ENCODE measurements at places on chromosomes 13 and 19.

DNA sequence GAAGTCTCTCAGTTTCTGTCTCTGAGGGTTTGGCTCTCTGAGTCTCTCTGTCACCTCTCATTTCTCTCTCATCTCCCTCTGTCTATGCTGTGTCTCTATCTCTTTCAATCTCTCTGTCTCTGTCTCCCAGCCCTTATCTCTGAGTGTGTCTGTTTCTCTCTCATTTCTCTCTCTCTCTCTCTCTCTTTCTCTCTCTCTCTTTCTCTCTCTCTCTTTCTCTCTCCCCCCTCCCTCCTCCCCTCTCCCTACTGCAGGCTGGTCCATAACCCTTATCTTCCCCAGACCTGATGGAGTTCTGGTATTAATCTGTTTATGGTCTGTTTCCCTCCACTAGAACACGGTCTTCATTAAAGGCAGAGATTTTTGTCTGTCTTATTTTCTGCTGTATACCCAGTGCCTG, 1.3 kb upstream of the PVR start:
- DNase-seq = no peak

DNA sequence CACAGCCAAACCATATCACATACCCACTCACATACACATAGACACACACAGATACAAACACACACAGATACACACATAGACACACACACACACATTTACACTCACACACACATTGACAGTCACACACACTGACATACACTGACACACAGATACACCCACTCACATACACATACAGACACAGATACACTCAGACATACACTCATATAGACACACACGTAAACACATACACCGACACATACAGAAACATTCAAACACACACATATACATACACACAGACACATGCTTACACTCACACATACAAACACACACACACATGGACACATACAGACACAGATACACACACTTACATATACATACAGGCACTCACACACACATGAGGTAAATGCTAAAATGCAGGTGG, 30.2 kb downstream of the GJA3 start:
- DNase-seq = no peak

DNA sequence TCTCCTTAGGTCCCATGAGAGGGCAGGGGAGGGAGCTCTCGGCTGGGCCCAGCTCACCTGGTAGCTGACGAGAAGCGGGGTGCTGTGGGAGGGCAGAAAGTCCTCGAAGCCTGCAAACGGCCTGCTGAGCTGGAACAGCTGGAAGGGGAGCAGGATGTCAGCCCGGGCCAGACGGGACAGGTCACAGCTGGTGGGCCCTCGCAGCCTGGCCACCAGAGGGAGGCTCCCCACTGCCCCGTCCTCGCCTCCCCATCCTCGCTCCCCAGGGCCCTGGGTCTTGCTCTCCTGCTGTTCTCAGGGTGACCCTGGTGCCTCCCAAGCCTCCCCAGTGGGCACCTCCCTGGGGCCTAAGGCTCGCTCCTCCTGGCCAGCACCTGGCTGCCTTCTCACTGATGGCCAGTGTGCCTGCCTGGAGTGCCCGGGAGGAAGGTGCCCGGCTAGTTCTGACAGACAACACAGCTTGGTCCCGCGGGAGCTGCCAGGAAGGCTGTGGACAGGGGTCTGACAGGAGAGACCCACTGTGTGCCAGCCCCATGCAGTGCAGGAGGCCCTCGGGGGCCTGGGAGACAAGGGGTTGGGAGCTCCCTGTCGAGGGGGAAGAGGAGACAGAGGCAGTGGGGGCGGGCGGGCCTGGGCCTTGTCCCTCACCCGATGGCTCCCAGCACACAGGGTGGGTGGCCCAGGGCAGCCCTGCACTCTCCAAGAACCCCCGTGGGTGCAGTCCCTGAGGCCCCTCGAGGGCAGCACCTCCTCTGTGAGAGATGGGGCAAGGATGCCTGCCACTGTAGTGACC, 20.3 kb downstream of the GPX4 start:
- DNase-seq = no peak

GRCh38 chr13:30805603-30806011, 70.3 kb downstream of the ALOX5AP start:
- DNase-seq = no peak

GRCh38 chr13:109130093-109130835, 500.9 kb downstream of the MYO16 start:
- DNase-seq = no peak

DNA sequence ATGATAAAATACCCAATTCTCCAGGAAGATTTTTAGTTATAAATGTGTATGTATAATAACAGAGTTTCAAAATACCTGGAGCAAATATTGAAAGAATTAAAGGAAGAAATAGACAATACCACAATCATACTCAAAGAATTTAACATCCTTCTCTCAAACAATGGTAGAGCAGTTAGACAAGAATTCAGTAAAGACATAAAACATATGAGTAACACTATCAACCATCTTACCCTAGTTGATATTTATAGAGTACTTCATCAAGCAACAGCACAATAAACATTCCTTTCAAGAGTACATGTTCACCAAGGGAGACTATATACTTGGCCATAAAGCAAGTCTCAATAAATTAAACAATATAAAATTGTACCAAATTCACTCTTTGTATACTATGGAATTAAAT, 108.4 kb downstream of the DLEU7 start:
- no peak for DNase-seq

DNA sequence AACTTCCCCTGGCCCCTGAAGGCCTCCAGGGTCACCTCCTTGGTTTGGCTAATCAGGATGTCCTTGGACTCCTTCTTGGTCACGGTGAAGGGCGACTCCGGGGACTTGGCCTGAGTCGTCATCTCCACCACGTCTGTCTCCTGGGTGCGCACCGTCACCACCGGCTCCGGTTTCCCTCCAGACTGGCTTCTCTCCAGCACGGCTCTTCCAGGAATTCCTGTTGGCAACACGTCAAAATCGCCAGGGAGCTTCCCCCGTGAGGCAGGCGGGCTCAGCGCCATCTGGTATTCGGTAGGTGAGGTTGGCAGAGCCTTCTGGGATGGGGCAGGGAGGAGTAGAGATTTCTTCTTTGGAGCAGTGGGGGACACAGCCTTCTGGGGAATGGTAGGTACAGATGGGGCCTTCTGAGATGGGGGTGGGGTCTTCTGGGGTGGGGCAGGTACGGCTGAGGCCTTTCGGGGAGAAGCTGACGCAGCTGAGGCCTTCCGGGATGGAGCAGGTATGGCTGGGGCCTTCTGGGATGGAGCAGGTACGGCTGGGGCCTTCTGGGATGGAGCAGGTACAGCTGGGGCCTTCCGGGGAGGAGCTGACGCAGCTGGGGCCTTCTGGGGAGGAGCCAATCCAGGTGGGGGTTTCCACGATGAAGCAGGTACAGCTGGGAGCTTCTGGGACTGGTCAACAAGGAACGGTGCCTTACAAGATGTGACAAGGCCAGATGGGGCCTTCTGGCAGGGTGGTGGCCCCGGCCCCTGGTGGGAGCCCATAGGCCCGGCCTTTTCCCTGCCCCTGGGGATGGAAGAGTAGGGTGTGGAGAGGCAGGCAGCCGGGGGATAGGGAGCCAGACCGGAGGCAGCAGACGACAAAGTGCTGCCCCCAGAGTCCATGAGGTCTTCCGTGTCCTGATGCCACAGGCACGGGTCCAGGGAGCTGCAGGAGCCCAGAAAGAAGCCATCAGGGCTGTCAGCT, 3.8 kb downstream of the GARIN5B start:
- no peak for DNase-seq

DNA sequence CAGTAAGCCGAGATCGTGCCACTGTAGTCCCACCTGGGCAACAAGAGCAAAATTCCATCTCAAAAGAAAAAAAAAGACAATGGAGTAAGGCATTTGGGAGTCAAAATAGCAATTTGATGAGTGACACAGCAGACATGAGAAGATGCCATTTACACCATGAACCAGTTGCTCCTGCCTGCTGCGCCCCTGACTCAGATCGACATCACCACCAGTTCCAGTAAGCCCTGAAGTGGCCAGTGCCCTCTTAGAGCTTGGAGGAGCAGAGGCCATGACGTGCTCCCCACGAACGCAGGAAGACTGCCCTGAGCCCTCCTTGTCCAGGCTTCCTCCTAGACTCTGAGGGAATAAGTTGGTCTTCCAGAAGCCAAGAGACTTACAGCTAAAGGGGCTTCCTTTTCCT, 339.2 kb downstream of the MYO16 start:
- DNase-seq = no peak

GRCh38 chr19:45790942-45791341, 1.7 kb downstream of the DMWD start:
- DNase-seq = peak; percentile 62

- no peak for DNase-seq
Measured at GRCh38 chr19:10554760-10555609, 10.8 kb downstream of the KRI1 start.

GRCh38 chr19:4606921-4607678, 32.2 kb upstream of the TNFAIP8L1 start:
- DNase-seq = no peak

- DNase-seq = no peak
Measured at GRCh38 chr13:37715606-37716015, 117.0 kb upstream of the POSTN start.

GRCh38 chr19:13669780-13670355, 94.5 kb upstream of the MRI1 start:
- no peak for DNase-seq

DNA sequence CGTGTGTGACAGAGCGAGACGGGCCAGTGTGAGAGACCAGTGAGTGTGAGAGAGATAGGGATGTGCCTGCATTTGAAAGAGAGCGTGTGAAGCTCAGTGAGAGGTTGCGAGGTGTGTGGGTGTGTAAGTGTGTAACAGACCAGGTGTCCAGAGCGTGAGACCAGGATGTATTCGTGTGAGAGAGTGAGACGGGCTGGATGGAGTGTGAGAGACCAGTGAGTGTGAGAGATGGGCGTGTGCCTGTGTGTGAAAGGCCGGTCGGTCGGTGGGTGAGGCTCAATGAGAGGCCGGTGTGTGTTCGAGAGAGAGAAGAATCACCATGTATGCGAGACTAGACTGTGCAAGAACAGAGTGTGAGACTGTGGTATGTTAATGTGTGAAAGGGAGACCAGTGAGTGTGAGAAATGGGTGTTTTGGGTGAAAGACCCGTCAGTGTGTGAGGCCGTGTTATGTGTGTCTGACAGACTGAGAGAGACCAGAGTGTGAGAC, 679 bp downstream of the ZNF471 start:
- no peak for DNase-seq

- DNase-seq = no peak
Measured at GRCh38 chr19:39032063-39032918, at the start of gene FBXO27. TSS of gene FBXO27 (minus strand) at chr19:39032549. CDS start at chr19:39032227, 322 bp downstream.

- no peak for DNase-seq
Measured at GRCh38 chr13:70849222-70849621, 741.0 kb upstream of the KLHL1 start.

- no peak for DNase-seq
Measured at GRCh38 chr19:52739576-52739975, 4.7 kb upstream of the ZNF611 start.

DNA sequence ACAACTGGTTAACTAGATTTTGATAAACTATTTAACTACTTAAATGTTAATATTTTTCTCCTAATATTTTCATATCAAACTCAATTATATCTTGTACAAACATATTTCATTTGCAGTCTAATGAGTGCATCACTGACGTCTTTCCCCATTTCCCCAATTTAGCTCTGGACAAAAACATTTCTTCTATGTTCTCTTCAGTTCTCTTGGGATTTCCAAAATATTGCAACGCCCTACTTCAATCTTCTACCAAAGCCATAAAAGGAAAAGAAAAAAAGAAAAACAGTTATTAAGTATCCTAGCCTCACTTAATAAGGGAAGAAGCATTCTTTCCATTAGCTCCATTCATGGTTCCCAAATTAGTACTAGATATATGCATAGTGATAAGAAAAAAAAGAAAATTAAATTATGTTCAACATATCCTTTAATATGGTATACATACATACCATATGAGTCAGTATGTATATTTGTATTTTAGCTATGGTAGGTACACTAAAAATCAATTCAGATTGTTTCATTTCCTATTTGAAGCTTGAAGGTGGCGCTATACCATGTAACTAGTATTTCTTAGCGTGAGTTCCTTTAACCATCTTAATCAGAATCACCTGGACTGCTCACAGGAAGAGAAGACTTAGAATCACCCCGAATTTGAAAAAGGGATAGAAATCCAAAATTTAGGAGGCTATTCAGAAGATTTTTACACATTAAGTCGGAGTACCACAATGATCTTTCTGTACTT, 9.9 kb downstream of the FBXL3 start:
- no peak for DNase-seq

All from CD4-positive, alpha-beta T cell treated with Interleukin-12 subunit alpha and Interleukin-12 subunit beta, for 1 hour (primary cell).